ENCODE measurements at places on chromosomes 1 and 21.

- peak; percentile 99 for DNase-seq
These were observed 9.9 kb upstream of the MAPKAPK2 start for GRCh38 chr1:206674745-206675175.

DNA sequence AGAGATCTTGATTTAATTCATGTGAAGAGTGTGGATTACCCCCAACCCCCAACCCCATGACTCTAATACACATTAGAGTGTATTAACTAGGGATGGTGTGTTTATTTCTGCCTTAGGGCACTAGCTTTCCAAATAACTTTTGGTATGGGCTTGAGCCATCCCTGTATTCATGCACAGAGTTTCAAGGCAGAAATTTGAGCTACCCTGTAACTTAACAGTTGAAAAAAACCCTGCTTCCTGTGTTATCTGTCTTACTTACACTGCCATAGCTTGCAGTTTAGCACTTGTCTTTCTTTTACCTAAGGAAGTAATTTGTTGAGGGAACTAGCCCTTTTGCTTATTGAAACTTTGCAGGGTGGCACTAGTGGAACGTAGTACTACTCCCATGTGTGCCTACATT is 6.3 kb downstream of the SRSF11 start:
- peak; percentile 8 for DNase-seq

DNA sequence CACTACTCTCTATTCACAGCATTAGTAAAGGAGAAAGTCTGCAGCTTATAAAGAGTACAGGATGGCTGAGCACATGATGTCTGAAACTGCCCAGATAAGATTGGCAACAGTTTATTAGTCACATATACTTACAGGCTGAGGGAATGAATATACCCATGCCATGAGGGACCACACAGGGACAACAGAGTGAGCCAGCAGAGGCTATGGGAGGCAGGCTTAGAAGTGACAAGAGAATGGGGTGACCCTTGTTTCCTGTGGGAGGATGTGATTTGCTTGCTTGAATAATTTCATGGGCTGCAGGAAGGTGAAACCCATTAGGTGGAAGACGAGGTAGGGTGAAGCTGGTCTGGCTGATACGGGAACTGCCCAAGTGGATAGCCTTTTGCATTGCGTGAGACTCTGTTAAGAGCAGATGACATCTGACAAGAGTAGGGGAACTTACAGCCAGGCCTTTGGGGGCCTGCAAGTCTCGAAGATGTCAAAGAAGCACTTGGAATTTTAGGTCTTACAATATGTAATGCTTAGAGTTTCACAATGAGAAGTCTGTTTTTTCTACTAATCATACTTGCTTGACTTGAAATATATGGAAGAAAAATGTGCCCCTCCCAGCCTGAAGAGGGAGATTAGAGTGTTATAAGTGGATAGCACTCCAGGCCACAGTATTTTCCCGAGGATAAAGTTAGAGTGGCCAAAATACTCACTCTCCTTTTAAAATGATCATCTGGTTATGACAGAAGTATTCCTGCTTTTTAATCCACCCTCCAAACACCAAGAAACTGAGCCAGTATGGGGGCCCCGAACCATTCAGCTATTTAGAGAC is 34.6 kb upstream of the TNFSF4 start:
- DNase-seq, result no peak

DNA sequence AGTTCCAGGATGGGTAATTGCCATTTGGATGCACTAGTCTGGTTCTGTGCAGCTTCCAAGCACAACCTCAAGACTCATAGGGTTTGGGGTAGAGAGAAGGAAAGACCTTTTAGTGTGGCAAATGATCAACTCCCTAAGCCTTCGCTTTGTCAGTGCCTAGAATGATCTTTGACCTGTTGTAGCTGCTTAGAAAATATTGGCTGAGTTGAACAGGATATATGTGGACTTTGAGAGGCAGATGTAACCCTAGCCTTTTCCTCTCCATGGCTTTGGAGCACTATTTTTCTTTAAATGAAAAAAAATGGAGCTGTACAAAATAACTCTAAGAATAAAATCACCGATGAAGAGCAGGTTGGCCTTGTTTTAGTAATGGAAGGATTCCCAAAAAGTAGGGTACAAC is 41.7 kb downstream of the HLX start:
- no peak for DNase-seq

DNA sequence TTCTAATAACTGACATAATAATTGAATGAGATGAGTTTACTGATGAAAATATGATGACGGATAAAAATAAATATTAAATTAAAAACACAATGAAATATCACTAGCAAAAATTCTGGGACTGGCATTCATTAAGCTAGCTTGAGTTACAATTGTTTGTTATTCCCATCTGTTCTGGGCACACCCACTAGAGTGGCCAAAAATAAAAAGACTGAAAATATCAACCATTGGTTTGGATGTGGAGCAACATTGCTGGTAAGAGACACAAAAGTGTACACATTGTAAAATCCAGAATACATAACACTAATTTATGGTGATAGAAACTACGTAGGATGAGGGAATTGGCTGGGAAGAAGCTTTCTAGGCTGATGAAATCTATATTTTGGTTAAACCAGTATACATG is 9.6 kb upstream of the NEK7 start:
- no peak for DNase-seq

DNA sequence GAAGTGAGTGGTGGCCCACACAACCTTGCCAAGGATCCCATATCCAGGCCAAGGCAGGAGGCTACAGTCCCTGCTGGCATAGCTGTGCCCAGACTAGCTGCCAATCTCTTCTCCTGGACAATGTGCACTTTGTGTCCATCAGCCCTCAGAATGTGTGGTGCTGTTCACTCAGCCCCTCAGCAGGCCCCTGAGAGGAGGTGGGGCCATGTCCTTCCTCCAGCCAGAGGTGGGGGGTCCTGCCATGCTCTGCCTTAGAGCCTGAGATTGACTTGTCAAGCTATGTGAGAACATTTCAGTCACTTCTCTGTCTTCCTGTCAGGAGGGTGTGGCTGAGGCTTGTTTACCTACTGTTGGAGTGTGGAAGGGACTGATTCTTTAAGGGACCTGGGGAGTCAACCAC is 1.4 kb downstream of the NCF2 start:
- DNase-seq, result no peak

DNA sequence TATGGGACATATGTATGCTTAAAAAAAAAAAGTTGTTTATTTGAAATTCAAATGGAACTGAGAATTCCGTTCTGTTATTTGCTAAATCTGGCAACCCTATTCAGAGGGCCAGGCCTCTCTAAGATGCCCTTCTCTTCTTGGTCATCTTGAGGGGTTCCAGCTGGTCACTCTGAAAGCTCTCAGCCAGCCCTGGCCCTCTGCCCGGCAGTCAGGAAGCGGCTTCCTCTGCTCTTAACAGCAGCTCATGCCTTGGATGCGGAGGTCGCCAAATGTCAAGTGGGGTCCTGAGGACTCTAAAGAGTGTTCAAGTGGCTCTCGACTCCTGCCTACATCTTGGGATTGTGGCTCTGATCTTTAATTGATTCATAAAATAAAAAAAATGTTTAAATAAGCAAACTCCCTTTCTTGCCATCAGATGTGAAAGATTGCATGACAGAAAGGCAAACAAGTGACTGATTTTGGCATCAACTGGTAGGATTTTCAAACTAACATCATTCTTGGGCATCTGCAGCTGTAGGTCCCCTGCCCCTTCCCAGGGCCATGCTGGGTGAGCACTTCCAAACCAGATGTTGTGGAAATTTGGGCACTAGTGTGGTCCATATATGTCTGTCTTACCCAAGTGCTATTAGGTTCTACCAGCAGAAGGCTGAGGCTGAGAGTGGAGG is 130.8 kb downstream of the PRDM2 start:
- DNase-seq, result peak; percentile 30

DNA sequence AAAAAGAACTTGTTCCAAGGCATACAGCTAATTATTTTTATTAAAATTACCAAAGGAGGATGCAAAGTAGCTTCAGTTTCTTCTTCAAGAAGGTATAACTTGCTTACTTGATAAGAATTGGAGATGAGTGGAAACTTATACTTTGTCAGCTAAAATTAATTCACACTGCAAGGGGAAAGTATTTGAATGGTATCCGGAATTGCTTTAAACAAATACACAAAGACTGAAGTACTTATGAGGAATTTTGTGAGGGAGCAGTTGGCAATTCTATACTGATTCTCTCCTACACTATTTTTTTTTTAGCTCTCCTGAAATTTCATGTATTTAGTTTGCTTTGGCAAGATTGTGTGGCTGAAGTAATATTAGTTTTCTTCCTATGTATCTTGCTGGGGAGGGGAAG is 39.2 kb upstream of the GRIK1 start:
- no peak for DNase-seq

GRCh38 chr1:35426097-35426586 is 131.1 kb downstream of the KIAA0319L start:
- no peak for DNase-seq

- DNase-seq, result peak; percentile 38
These were observed 22.7 kb downstream of the SERBP1 start for GRCh38 chr1:67407498-67407897.

DNA sequence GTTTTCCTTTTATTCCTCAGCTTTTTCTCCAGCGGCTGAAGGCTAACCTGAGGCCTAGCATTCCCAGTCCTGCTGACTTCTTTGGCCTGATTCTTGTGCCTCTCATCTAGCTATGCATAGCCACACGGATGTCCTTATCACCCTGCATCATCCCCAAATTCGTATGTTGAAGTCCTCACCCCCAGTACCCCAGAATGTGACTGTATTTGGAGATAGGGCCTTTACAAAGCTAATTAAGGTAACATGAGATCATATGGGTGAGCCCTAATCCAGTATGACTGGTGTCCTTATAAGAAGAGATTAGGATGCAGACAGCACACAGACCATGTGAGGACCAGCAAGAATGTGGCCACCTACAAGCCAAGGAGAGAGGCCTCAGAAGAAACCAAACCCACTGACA is 44.6 kb downstream of the CDCP2 start:
- no peak for DNase-seq

DNA sequence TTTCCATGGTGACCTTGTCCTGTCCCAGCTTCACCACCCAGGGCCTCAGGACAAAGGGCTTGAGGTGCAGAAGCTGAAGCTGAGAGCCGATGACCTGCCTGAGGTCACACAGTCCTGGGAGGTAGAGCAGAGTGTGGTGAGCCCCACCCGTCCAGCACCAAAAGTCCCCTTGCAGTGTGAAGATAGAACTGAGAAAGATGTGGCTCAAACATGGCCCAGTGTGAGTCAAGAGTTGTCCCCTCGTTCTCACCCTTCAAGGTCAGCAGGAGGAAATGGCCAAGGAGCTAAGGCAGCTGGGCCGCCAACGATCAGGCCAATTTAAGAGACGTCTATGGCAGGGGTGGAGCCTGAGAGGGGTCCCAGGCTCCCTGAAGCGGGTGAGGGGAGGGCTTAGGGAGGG is 157.5 kb upstream of the KLHDC7A start:
- no peak for DNase-seq

DNA sequence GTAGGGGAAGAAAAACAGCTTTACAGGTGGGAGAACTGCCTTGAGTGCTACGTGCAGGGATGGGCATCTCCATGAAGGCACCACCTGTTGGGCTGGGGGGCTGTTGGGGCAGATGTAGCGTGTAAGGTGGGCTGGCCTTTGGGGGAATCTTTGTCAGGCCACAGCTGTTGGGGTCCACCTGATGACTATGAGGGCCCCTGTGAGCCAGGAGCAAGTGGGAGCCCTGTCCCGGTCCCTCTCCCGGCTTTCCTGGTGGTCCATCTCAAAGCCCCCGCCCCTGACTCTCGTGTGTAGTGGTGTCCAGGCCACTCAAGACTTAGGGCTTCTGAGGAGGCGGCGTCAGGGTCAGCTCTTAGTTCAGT is 13.5 kb downstream of the SLC37A1 start:
- DNase-seq, result no peak

DNA sequence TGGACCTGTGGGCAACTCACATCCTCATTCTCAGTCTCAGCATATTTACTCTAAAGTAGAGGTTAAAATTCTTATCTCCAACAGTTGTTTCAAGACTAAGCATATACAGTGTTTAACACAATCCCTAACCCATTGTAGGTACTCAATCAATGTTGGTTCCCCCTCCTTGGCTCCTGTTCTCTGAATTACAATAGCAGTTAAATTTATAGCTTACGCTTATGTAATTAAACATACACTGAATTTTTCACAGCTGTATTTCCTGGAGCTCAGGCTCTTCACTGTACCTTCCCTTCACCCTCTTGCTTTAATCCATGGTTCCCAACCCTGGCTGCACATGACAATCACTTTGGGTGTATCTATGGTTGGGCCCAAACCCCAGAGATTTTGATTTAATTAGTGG is 89.4 kb downstream of the LPAR3 start:
- DNase-seq, result no peak

DNA sequence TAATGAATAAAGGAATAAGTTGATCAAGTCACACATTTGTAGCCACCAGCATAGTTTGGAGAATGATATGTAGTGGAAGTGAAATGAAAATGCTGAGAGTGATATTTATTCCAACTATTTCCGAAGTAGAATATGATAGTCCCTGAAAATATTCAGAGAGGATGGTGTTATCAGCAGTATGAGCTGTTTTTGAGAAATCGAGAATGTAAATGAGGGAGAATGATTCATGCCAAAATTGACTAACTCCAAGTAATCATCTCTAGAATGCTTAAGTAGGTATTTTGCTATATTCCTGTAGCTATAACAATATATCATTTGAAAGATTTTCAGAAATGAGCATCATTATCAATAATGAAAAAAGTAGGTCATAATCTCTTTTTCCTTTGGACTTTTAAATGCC is 178.9 kb downstream of the PDE4B start:
- DNase-seq, result no peak

GRCh38 chr1:83760226-83761021 is 238.5 kb downstream of the TTLL7 start:
- no peak for DNase-seq

DNA sequence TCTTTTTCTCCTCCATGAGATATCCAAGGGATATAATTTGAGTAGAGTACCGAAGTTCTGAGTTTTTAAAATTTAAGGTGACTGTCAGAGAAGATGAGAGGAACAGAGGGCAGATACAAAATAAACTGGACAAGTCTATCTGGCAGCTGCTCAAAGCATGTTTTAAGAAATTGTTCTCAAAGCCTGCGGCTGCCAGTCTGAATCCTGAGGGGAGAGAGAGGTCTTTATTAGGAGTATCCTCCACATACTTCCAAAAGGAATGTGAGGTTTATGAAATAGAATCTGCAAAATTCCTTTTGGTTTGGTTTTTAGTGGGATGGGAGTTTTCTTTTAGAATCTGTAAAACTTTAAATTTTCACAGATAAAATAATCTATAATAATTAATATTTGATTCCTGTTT is 41.3 kb downstream of the TTC13 start:
- no peak for DNase-seq

- no peak for DNase-seq
These were observed 49.3 kb upstream of the AJAP1 start for GRCh38 chr1:4605158-4605557.

DNA sequence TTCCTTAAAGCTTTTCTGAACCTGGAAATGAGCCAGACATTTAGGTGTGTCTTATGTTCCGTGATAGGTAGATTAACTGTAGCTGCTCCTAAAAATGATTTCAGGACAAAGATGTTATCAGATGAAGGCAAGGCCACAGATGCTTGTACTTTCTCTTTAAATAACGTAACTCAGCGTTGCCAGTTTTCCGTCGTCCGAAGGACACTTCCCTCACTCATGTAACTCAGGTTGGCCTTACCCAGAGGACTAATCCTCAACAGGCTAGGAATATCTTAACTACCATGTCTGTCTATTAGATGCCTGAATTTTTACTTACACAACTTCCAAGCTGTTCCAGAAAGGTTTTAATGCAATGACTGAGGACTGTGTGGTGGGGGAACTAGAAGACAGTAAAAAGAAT is 35.4 kb upstream of the FAM89A start:
- no peak for DNase-seq

GRCh38 chr1:145720556-145720877 is 1.2 kb downstream of the CD160 start:
- DNase-seq, result peak; percentile 77
